ENCODE measurements at places on chromosomes 1 and 21.

DNA sequence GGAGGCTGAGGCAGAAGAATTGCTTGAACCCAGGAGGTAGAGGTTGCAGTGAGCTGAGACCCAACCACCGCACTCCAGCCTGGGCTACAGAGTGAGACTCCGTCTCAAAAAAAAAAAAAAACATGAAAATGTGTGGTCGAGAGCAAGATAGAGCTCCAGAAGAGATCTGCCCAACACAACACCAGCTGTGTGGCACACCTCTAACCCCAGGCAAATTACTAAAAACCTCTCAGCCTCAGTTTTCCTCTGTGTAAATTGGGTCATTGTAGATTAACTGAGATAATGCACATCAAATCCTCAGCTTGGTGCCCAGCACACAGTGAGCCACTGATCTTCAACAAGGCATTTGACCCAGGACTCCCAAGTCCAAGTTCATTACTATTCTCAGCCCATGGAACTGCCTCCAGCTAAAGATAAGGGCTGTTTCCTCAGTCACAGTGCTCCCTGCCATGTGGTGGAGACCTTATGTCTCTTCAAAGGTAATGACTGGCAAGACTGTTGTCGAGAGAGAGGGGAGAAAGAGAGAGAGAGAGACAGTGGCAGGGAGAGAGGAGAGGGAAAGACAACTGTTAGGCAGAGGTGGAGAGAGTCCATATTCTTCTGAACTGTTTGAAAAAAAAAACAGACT lies 58.1 kb downstream of the PTP4A2 start:
- no peak for DNase-seq

DNA sequence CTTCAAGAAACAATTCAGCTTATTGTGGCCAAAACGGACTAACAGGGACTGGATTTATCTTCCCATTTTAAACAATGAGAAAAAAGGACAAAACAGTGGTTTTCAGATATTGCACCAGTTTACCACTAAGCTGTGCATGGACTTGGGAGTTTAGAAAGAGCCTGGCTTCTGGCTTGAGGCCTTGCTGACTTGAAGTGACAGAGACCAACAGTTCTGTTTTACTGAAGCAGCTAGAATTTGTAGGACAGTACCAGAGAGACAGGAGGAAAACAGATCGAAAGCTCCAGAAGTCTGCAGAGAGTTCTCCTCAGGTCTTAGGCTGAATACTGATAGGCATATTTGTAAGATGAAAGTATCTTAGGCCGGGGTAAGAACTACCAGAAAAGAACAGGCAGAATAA lies 20.5 kb downstream of the FCRL4 start:
- peak; percentile 34 for DNase-seq

DNA sequence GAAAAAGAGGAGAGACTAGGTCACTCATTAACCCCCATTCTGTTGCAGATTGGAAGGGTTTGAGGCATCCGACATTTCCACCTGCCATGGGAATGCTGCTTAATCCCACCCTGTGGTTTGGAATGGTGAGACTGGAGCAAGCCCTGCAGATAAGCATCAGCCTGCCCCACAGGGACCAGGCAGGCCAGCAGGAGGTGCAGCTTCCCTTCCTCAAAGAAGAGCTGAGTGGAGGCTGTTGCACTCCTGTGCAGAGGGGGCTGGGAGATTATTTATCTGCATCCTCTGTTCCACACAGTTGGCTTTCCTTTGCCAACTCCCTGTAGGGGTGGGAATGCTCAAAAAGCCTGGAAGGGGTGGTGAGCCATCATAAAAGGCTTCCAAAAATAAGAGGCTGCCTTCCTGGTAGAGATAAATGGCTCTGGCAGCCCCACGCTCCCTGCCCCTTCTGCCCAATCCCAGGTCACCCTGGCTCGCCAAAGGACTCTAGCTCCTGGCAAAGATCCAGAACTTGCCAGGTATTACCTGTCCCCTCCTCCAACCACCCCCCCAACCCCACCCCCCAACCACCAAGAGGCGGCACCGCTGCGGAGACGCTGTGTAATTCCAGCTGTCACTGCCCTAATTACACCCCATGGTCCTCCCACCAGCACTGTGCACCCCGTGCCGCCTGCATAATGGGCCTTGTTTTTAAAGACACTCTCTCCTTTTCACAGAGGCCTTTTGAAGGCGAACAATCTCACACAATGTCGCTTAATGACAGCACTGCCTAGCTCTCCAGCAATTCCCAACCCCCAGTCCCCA lies 83.0 kb upstream of the ZC3H12A start:
- no peak for DNase-seq

GRCh38 chr1:27000817-27001460 lies 7.4 kb downstream of the TRNP1 start:
- DNase-seq = no peak

DNA sequence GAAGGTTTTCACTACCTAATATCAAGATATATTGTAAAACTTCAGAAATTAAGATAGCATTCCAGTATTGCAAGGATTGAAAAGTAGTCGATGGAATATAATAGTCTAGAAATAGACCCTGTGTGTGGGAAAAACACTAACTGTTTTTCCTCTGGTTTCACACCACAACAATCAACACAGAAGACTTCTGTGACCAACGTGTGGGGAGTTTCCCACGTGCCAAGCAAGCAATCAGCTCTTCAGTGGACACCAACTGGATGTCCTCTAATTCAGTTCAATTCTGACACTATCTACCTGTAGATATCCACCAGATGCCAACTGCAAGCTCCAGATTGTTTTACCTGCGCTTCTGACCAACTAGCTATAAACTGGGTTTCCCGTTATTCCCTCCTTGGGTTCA lies 12.1 kb downstream of the CD244 start:
- DNase-seq = no peak

GRCh38 chr1:186175588-186175987 lies 199.5 kb downstream of the TPR start:
- DNase-seq = no peak

DNA sequence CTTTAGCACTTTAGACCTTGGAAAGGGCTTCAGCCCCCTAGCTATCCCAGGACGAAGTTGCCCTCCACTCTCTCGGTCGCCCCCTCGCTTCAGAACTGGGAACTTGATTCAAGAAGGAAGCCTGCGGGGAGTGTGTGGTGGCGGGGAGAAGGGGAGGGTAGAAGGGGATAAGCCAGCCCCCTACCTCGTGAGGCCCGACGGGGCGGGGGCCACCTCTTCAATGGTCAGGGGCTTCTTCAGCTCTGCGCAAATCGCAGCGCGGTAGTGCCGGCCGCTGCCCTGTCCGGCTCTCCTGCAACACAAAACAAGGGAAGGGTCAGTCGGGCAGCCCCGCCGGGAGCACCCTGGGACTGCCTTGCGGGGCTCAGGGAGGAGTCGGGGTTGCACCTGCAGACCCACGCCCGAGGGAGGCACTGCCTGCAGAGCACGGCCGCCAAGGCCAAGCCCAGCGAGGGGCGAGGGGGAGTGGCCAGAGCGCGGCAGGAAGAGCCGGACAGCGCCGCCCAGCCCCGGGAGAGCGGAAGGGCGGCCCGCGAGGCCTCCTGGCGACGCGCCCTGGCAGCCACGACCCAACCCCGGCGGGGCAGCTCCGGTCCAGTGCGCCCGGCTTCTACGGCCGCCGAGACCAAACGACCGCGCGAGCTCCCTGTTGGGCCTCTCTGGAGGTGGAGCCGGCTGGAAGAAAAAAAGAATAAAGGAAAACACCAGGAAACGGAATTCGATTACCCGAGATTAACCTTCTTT lies 56.2 kb upstream of the RASAL2 start:
- DNase-seq = no peak

DNA sequence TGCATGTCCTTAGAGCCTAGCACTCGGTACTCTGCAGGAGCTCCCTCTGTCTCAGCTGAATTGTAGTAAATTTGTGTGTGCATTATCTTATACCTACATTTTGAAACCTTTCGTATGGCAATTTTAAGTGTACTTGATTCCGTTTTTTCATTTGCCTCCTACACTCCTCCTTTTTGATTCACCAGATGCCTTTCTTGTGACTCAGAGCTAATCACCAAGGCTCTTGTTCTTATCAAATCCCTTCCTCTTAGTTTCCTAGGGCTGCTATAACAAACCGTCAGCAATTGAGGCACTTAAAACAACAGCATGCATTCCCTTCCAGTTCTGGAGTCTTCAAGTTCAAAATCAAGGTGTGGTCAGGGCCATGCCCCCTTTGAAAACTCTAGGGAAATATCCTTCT lies 261.0 kb downstream of the ASTN1 start:
- DNase-seq = no peak

DNA sequence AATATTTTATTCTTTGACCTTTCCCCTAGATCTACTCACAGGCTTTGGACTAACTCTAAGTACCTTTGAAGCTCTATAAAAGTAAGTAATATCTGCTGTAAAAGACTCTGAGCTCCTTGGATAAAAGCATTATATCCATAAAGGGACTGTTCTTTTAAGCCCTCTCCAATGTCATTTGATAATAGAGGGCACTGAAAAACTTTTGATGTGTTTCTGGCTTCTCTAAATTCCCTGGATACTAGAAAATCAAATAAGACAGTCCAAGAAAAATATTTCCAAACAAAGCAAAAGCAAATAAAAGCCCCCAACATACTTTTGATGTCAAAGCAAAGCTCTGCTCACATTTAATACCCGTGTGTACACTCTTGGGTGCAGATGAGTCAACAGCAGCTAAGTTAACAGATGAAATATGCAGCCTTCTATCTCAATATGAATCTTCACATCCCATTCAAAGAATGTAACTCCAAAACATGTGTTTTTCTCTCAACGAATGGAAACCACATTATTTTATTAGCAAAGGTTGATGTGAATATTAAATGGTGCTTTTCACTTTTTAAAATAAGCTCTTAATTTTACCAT lies 230.3 kb downstream of the CENPF start:
- no peak for DNase-seq

DNA sequence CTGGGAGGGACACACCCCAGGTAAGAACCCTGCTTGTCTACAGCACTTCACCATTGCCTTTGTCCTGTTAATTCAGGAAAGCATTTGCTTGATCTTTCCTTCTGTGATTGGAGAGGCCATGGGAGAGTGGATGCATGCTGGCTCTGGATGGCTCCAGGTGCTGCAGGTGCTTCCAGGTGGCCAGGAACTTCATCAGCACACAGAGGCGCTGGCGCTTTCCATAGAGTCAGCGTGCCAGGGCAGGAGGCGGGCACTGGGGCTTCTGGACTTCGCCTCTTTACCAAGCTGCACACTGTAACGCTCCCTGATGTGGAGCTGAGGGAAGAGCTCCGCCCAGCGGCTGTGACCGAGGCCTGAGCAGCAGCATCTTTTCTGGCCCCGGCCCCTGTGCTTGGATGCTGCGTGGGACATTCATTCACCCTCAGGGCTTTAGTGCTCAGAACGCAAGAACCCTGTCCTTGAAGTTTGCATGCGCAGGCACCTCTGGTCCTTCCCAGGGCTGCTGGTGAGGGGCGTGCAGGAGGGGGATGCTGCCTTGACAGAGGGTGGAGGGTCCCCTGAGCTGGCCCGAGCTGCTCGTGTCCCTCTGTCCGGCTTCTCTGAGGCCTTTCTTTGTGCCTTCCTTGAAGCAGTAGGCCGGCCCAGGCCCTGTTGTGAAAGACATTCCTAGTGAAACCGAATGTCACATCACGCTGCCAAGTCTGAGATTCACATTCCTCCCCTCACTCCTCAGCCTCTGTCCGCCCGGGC lies 1.6 kb upstream of the MX2 start:
- peak; percentile 25 for DNase-seq

GRCh38 chr1:27392096-27392777 lies at the start of gene GPR3:
Gene GPR3, plus strand, starts transcription at chr1:27392622. Its CDS starts 1,177 bp downstream, at chr1:27393799.
- peak; percentile 98 for DNase-seq

GRCh38 chr1:29239142-29239541 lies 2.8 kb downstream of the PTPRU start:
- no peak for DNase-seq

GRCh38 chr1:154978360-154978759 lies 3.9 kb downstream of the CKS1B start:
- DNase-seq = no peak

DNA sequence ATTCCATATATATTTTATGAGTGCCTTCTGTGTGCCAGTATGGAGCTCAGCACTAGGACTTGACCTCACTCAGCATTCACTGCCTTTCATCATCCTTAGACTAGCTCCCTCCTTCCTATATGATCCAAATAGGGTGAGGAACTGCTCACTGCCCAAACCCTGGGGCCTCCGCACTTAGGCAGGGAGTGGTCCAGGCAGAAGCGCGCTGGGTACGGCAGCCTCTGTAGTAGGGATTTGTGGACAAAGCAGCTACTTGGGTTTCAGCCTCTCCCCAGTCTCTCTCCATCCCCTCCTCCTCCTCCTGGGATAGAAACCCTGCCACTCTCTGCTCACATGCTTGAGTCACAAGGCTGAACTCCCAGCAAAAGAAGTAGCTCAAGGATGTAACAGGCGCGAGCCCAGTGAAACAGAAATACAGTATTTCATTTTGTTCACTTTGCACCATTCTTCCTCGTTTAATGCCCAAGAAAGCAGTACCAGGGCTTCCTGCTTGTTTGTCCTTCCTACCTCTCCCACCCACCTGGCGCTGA lies 32.9 kb downstream of the PLEKHA6 start:
- DNase-seq = no peak

DNA sequence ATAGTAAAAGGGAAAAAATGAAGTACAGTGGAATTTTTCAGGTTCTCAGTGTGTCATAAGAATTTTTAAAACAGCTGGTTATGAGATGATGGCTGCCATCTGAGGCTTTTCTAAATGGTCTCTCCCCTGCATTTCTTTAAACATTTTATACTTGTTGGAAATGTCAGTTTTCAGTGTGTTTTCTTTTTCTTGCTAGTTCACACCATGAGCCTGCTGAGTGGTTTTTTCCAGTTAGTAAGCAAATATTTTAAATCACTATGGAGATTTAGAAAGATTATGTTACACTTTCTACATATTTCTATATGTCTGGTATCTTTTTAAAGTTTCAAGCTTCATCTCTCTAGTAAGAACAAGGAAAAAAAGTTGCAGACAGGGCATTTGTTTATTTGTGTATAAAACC lies 9.6 kb downstream of the RBM15 start:
- no peak for DNase-seq

- no peak for DNase-seq
Observed at GRCh38 chr1:54479251-54479650, 68.8 kb upstream of the ACOT11 start.

- DNase-seq = no peak
Observed at GRCh38 chr1:156155756-156156510, 2.5 kb downstream of the SEMA4A start.

- peak; percentile 81 for DNase-seq
Observed at GRCh38 chr1:18820791-18821641, 38.4 kb downstream of the TAS1R2 start.

GRCh38 chr1:118815909-118816308 lies 172.2 kb downstream of the TBX15 start:
- DNase-seq = no peak

DNA sequence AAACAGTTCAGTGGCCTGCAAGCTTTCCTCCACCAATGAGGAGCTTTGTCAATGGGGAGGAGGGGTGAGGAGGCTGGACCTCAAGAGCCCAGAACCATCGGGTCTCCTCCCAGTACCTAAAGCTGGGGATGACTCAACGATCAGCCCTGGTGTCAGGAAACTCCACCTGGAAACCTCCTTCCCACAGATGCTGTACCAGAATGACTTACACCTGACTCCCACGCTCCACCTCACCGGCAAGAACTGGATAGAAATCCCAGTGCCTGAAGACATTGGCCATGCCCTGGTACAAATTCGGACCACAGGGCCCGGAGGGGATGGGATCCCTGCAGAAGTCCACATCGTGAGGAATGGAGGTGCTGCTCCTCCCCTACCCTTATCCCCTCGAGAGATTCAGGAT lies 11.4 kb downstream of the TMEM81 start:
- DNase-seq = no peak

Measured in RPMI8226 (cell line).